ENCODE measurements at places on chromosomes 3 and 15.

GRCh38 chr3:195809291-195809785, 2.4 kb downstream of the MUC4 start:
- DNase-seq = no peak

- DNase-seq = no peak
These were observed 2.1 kb downstream of the EPHB1 start for GRCh38 chr3:134797057-134797740.

- DNase-seq = no peak
These were observed 74.3 kb downstream of the DCUN1D1 start for GRCh38 chr3:182906036-182906435.

- no peak for DNase-seq
These were observed 107.5 kb upstream of the CHRM5 start for GRCh38 chr15:33860754-33861153.

DNA sequence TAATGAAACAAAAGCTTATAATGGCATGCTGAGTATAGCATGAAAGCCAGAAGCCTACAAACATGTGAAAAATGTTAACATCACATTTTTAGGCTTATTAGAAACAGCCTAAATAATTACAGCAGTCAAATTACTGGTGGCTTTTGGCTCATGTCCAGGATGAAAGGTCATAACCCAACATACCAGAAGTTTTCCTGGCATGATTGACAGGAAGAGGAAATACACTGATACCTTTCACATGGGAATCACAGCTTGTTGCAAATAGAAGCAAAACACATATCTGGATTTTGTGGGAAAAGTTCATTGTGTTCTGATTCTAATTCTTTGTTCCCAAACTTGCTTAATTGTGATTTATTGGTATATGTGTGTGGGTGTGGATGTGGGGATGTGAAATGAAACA, 393.5 kb upstream of the ARRDC4 start:
- DNase-seq = no peak

GRCh38 chr3:100947119-100947518, 46.1 kb downstream of the ABI3BP start:
- DNase-seq = no peak

DNA sequence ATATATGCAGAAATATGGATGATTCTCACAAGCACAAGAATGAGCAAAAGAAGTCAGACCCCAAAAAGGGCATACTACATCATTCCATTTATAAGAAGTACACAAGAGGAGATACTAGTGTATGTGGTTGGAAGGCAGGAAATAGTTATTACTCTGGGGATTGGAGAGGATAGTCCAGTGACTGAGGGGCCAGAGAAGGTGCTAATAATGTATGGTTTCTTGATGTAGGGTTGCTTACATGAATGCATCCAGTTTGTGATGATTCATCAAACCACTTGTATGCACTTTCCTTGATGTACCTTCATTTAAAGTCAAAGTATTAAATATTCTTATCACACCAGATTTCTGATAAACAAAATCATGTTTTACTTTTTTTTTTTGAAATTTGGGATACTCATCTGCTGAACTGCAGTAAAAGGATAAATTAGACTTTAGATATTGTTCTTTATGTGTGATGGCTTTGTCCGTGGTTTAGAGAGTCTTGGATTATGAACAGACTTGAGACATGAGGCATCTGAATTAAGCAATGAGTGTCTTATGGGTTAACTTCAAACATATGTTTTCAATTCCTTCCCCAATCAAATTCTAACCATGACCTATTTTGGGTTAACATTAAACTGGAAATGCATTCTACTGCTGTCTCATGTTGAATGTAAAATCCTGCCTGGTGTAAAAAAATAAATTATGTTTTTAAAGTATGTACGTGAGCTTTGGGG, 171.2 kb downstream of the SEMA6D start:
- DNase-seq = no peak

DNA sequence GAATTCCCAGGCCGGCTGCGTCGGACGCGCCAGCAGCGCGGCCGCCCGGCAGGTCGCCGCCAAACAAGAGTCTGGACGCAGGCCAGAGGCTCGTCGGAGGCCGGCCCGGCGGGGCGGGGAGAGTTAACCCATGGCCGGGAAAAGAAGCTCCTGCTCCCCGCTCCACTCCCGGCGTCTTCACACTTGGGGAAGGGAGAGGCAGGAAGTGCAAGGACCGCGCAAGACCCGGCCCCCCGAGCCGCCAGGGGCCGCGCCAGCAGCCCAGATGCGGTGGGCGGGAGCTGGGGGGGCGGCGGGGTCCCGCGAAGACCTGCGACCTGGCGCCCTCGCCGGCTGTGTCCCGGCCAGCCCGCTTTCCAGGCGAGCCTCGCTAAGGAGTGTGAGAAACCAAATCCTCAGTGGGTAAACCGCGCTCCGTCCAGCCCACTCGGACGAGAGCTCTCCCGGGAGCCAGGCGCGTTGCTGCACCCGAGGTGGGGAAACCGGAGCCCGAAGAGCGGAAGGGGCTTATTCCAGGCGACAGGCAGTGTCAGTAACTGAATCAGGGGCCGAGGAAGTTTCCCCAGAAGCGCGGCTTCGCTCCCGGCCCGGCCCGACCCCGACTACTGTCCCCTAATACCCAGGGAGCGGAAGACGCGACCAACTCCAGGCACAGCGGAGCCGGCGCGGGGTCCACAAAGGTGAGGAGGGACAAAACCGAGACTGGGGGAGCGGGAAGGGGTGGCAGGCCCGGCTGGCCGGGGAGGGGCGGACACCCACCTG, 721 bp downstream of the ADAMTS7 start:
- no peak for DNase-seq

DNA sequence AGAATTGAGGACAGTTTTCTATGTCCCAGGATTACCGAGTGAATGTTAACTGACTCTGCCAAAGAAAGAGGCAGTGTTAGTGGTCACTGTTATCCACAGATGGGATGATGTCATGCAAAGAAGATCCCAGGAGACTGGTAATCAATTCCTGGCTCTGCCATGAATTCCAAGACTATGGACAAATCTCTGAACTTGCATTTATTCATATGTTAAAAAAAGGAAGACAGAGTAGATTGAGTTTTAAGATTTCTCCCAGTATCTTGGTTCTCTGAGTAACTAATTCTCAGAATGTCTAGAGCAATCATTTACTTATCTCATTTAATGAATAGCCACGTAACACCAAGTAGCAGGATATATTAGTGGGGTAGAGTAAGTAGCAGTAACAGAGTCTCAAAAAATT, 11.5 kb upstream of the MAP3K13 start:
- DNase-seq = no peak

DNA sequence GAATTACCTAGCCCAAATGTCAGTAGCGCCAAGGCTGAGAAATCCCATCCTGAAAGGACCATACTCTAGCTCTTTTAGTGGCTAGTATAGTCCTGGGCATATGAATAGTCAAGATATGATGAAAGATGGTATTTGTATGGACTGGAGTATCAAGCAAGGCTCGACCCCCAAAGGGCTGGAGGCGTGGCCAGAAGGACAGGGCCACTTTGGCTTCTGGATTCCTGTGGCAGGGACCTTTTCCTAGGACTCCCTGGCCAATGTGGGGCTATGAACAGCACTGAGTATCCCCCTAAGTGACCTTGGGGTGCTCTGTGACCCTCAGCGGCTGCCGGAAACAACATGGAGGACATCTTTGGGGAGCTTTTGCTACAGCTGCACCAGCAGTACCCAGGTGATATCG, 6.0 kb downstream of the MPI start:
- no peak for DNase-seq

DNA sequence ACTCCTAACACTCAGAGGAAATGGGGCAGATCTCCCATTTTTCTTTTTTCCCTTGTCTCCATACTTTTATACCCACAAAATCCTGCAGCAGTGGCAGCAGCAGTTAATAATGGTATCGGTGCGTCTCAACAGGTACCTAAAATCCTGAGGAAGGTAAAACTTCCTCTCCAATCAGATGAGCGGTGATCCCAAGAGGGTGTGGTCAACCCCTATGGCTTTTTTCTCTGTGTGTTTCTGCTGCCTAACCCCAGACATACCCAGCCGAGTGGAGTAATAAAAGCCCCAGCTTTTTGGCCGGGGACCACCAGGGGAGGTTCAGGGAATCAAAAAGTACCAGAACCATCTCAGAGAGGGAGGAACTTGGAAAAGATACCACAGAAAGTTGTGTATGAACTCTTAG, 9.1 kb downstream of the GK5 start:
- DNase-seq = no peak

- DNase-seq = no peak
These were observed 61.0 kb downstream of the ZBBX start for GRCh38 chr3:167318996-167319615.

DNA sequence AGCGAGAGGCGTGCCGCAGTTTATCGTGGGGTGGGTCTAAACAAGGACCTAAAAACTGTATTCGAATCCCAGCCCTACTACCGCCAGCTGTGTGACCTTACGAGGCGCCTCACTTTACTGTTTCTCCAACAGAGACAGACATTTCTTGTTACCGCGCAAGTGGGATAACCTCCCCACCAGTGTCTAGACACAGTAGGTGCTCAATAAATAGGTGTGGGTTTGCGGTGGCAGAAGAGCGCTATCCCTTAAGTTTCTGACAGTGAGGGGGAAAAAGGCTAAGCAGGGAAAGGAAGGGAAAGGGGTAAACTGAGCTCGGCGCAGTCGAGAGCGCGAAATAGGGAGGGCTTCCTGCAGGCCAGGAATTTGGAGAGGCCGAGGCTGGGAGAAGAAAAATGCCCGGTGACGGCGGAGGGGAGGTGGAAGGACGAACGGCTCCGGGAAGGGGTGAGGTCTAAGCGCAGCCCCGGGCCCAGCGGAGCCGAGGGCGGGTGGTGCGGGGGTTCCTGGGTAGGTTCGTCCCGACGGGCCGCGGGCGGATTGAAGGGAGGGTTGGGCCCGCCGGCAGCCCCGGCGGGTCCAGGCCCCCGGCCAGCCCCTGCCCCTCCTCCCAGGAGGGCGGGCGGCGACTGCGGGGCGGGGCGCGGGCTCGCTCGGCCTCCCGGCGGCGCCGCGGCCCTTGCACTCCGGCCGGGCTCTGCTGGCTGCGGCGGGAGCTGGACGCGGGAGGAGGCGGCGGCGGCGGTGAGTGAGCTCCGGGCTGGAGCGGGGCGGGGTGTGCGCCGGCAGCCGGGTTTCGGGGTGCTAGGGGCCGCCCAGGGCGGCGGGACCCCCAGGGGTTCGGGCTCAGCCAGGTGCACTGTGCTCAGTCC, at the start of gene CGNL1:
Gene CGNL1 (plus strand): TSS at position 679 of the 869 bp plus-strand sequence. CDS start 61,495 bp downstream, outside the sequence.
- DNase-seq = no peak

DNA sequence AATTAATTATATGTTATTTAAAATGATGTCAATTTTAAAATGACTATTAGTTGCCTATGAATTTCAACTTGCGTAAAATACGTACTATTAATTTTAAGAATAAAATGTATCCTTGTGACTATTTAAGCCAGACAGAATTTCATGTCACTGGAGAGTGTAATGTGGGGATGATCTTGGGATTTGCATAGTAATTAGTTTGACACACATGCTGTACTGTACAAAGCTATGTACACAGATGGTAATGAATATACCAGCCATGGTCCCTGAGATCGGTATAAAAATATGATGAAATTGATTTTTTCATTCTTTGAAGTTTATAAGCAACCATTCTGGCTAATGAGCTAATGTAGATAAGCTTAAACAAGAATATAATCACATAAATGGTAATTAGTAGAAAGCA, 134.4 kb upstream of the ROBO1 start:
- DNase-seq = no peak

GRCh38 chr3:172186607-172187006, 147.2 kb downstream of the FNDC3B start:
- DNase-seq = no peak

- no peak for DNase-seq
These were observed 59.8 kb downstream of the SNX4 start for GRCh38 chr3:125460233-125460632.

DNA sequence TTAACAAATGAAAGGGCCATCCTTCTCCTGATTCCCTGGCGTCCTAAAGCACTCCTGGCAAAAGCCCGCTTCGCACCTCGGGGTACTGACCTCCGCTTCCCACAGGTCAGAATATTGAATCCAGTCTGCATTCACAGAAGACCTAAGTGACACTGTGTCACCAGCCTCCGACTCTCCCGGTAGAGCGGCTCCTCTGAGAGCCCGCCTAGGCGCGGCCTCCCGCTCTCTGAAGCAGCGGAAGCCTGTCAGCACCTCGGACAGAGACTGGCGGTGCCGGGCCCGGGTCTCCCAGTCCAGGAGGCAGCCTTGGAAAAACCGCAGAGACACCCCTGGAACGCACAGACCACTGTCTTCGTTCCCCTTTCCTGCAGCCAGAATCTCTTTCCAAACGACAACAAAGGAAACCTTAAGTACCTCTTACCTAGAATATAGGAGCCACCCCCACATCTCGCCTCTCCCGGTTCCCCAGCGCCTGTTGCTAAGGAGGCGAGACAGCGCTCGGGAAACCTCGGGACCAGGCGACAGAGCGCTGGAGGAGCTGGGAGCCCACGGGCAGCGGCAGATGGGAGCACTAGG, 1.2 kb downstream of the GABRB3 start:
- DNase-seq = no peak

DNA sequence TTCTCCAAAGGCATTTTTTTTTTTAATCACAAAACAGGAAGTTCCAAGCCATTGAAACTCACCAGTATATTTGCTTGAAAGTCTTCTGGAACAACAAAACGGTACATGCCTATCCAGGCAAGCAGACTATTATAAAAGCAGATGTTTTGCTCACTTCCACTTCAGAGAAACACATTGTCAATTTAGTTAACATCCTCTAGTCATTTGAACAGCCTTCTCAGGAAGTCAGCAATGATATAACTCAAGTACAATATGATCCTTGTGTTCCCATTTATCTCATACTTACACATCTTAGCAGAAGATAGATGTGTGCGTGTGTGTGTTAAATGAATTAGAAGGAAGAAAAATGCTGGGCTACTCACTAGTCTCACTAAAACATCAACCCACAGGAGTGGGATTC, 30.4 kb downstream of the MECOM start:
- DNase-seq = no peak

GRCh38 chr15:54564166-54564565, 585.9 kb downstream of the UNC13C start:
- DNase-seq = no peak

DNA sequence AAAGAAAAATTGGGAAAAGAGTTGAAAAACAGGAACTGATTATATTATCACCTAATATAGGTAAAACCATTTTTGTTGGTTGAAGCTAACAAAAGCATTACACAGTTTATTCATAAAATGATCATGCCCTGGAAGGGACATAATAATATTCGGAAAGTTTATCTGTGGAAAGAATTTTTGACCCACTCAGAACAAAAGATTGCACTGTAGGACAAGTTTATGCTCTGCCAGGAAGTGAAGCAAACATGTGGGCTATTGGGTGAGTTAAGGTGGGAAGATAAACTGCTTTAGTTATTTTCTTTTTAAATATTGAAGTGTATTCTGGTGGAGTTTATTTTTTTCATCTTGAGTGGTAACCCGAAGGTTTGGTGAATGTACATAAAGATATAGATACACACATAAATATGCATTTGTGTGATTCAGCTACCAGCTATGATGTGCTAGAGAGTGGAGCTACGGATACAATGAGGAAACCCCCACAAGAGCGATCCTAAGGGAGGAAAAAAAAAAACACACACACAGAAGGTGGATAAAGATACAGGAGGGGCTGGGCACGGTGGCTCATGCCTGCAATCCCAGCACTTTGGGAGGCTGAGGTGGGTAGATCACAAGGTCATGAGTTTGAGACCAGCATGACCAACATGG, 506.4 kb upstream of the THBS1 start:
- DNase-seq = no peak

GRCh38 chr3:111932946-111933345, 45.9 kb upstream of the ABHD10 start:
- DNase-seq = no peak

GRCh38 chr15:70579766-70580165, 183.6 kb downstream of the UACA start:
- no peak for DNase-seq
